ENCODE measurements at places on chromosomes 6 and 20.

- DNase-seq: no peak
Observed at GRCh38 chr6:37480951-37481534, 18.6 kb downstream of the CCDC167 start.

DNA sequence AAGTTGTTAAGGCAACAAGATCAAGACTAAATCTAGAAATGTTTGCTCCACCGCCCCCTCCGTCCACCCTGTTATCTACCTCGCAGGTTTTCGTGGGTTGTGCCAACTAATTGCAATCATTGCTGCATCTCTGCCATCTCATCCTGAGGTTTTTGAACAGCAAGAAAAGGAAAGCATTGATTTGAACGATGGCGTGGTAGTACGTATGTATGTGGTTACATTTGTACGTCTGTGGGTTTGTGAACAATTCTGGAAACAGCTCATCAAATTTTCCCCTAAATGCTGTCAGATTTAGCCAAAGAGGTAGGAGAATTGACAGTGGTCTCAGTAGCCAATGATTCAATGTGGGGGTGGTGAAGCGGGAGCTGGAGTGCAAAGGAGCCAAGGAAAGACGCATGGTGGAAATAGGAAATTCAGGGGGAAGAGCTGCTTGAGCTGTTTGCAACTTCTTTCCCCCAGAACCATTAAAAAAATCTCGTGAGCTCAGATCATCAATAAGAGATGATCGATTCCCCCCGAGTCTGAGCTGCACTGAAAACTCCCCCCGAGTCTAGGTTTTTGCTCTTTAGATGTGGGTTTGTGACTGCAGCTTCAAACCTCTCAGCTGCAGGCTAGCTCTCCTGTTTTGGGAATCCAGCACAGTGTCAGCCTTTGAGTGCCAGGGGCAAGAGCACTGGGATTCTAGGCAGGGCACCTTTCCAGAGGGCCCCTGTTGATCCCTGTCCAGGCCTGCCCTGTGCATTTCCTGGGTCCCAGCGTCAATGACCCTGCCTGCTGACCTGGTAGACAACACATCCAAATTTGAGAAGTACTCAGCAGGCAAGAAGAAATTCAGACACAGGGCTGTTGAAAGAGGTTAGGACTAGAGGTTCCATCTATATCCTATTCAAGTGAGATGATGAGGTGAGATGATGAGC is 72.6 kb upstream of the LY86 start:
- DNase-seq: no peak

DNA sequence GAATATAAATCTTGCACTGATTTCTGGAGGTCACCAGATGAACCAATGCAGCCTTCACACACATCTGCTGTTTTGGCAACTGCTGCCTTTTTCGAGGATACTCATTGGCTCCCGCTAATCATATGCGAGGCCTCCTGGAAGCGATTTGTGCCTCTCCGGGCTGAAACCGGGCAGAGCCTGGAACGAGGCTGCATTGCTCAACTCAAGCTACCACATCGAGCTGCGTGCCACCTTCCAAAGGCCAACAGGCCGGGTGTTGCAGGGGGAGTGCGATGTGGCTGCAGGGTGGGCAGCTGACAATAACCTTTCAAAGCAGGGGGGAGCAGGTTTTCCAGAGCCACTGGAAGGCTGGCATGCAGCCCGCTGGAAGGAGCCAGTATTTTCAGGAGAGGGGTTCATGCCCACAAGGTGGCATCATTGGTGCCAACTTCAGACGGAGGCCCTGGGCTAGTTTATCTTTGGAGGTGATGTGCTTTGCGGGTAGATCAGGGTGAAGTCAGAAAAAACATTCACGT is 122.6 kb upstream of the IFNGR1 start:
- DNase-seq: peak; percentile 95

DNA sequence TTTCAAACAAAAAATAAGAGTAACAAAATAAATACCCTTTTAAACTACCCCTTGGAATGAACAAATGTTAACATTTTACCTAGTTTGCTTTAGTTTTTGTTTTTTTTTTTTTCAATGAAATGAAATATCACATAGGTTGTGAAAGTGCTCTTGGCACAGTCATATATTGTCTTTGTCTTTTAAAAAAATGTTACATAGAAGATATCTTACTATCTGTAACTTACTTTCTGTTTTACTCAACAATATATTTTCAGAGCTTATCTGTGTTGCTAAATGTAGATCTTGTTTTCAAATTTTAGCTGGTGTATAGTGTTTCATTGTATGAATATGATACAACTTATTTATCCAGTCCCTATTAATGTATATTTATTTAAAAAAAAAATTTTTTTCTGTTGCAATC is 8.6 kb downstream of the CEP57L1 start:
- no peak for DNase-seq

DNA sequence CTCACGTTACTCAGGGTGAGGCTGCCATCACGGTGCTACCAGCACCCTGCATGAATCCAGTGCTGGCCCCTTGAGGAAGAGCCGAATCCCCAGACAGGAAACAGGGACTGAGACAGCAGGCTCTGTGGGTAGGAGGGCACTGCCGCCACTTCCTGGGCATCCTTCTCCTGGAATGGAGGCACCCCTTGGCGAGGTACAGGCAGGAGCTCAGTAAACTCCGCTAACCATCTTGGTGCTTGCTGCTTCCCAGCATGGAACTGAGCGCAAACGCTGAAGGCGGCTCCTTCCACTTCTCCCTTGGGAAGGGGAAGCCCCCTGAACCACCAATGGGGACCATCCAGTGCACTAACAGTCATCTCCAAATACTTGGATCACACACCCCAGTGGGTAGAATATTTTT is 13.5 kb upstream of the CCDC167 start:
- no peak for DNase-seq

Measured in AG10803 (cell line).